ENCODE measurements at places on chromosomes 2 and 18.

DNA sequence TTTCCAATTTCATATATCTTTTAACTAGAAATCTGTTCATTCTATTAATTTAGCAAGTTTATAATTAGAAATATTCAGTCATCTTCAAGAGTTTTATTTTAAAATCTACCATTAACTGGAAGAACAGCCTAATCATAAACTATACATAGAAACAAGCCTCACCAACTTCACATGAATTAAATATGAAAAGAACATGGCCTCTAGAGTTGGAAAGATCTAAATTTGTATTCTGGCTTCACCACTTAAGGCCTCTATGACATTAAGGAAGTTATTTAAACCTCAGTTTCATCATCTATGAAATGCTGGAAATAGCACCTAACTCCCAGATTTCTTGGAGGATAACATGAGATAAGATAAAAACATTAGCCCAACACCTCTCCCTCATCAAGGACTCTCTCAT lies 51.4 kb upstream of the SCN7A start:
- DNase-seq: no peak

- no peak for DNase-seq
Measured at GRCh38 chr2:183495079-183495478, 370.8 kb downstream of the NUP35 start.

DNA sequence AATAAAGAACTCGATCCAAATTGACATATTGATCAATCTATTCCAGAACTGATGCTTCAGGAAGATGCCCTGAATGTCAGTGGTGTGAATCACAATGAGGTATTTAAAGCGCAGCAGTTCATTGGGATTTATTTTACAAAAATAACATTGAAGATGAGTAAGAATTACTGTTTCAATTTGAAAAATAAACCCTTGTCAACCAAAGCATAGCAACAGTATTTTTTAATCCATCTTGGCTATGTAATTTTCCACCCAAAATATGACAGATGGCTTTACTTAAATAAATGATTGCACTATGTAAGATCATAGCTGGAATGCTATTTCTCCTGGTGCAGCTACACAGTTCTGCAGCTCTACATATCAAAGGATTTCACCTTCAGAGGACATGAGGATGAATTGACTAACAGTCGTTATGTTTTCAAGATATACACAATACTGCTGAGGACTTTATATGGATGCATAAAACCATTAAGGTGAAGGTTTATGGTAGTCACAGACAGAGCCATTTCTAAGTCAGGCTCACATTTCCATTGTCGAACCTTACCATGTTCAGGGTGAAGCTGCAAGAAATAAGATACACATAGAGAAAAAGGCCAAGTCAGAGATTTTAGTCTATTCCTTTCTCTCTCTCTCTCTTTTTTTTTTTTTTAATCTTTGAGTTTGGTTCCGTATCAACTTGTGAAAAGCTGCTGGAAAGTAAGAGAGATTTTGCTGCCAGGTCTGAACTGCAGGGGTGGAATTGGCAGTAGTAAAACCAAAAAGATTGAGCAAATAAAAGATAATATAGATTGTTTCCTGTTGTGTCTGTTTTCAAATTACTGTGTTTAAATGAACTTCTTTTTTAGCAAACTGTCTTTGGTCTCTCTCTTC lies 398.0 kb upstream of the CDH20 start:
- DNase-seq: no peak

- no peak for DNase-seq
Measured at GRCh38 chr2:195382186-195382585, 274.8 kb upstream of the SLC39A10 start.

- DNase-seq: no peak
Measured at GRCh38 chr2:17976871-17977746, 98.6 kb downstream of the KCNS3 start.

- no peak for DNase-seq
Measured at GRCh38 chr2:104447831-104448434, 406.0 kb upstream of the POU3F3 start.

- DNase-seq: no peak
Measured at GRCh38 chr2:163213661-163214081, 375.1 kb upstream of the KCNH7 start.

DNA sequence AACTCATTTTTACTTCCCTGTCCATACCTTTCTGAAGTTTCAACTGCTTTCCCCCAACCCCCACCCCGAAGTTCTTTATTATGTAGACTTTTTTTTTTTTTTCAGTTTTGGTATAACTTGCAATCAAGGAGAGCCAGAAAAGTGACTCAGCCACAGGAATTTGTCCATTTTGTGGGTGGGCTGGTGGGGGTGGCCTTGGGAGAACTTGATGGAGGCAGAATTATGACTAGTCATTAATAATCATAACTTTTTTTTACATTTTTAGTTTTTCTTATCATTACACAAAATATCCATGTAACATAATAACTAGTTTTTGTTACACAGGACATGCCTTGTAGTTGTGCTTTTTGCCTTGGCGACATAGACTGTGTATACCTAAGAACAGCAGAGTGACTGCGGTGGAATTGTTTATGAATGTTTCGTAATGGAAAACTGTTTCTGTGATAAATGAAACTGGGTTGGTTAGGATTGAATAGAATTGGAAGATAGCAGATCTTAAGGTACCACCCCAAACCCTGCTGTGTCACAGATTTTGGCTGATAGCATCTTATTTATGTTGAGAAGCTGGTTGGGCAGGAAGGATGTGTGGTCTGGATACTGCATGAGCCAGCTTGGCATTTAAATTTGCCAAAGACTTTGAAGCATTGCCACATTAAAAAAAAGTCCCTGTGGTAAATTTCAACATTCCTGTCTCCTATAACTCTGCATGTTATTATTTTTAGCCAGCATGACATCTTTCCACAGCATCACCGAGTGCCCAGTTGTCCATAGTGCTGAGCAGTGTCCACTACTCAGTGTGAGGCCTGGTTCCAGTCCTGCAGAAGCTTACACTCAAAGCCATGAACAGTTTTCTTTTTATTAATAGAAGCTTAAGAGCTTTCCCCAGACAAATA lies 30.7 kb downstream of the LYPD6B start:
- peak; percentile 25 for DNase-seq

DNA sequence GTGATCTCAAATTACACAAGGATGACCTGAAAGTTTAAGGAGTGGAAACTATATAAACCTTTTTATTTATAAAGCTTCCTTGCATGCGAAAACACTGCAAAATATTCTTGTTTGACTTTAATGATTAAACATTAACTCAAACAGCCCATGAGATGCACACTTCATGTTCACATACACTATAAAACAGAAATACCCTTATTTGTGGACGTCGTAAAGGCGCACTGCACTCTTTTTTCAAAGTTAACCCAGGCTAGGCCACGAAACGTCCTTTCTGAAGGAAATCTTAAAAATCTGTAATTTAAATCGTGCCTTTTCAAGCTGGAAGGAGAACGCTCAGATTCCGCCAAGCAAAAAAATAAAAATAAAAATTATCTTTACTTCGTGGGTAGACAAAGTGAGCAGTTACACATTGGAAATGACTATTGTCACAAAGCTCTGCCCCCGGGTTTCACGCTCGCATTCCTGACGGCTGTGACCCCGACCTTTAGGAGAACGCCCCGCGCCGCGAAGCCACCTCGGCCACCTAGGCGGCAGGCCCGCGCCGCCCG lies 728 bp downstream of the FAM168B start:
- DNase-seq: no peak

DNA sequence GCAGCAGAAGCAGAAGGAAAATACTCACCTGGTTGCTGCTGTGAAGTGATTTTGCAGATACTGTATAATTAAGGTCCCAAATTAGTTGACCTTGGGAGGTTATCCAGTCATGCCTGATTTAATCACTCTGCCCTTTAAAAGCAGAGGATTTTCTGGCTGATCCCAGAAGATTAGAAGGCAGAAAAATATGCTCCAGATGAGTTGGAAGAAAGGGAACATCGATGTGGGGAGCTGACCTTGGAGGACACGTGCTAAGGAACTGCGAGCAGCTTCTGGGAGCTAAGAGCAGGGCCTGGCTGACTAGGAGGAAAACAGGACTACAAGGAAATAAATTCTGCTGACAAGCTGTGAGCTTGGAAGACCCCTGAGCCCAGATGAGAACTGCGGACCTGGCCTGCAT lies 13.3 kb upstream of the DYM start:
- DNase-seq: no peak

GRCh38 chr2:206160125-206160806 lies 571 bp downstream of the EEF1B2 start:
- DNase-seq: no peak

DNA sequence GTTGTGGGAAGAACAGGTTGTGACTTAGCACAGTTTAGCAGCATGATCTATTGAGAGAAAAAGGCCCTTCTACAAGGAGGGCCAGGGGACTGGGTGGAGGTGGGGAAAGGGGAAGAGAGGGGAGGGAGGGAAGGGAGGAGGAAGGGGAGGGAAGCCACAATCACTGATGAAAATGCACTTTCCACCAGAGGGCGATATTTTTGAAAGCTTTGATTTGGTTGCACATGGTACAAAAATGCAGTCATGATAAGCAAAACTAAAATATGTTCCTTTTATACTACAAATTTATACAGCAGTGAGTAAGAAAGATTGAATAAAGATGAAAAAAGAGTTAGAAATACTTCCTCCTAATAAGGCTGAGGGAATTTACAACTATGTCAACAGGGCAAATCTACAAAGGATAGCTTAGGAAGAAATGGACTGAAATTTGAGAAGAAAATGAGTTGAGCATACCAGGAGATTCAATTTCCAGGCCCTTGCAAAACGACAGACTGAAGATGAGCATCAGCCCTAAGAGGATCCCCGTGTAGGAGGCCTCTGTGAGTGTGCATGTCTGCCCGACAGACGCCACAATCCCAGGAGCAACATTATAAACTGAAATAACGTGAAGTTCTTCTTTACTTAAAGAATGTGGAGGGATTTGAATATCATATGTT lies 17.2 kb downstream of the SH3YL1 start:
- DNase-seq: no peak

DNA sequence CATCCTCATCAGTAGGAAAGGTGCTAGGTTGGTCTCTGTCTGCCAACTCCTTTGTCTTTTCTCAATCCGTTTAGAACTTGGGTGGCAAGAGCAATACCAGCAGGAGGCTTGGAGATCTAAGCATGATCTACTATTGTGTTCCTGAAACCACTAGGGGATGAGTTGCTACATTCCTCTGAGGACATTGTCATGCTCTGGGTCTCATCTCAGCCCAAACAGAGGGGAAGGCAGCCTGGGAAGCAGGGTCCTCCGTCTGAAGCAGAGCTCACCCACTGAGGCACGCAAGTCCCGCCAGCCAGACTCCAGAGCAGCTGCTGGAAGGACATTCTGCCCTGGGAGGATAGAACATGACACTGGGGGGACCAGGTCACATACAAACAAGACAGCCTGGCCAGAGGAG lies 162.9 kb downstream of the MTCL1 start:
- no peak for DNase-seq

Measured in stimulated activated naive CD4-positive, alpha-beta T cell treated with Interleukin-2 at 50 U/mL for 16 hours (primary cell).